NCI-H1092 treated with DMSO at 0.1 percent for 48 hours (cell line): ENCODE measurements at places on chromosomes 5 and 9.

DNA sequence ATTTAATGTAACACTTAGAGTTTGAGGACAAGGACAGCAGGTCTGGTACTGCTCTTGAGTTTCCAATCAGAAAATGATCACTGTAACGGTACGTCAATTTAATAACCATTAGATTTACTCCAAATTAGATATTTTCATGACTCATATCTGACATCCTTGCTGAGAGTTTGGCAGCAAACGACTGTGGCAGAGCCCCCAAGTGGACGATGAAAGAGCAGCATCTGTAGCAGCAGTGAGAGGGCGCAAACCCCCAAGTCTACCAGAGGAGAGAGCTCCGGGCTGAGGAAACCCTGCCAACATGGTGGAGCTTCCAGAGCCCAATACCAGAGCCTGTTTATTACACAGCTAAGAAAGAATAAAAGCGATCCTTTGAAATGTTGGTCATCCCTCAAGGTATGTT, 73.2 kb upstream of the EPB41L4A start:
- DNase-seq = peak; percentile 16

DNA sequence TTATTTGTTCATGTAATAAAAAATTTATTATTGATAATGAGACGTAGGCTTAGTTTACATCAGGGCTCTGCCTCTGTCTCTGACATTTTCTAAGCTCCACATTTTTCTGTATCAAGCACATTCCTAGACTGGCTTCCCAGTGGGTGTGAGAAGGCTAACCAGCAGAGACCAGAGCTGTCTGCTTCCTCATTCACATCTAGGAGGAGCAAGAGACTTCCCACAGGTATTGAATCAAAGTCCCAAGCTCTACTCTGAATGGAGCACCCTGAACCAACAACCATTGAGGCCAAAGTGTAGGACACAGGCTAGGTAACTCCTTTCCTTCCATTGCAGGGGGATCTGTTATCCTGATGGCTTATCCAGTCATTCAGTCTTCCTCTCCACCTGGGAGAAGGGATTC, 72.4 kb downstream of the PARP8 start:
- DNase-seq = no peak

- DNase-seq = no peak
Measured at GRCh38 chr5:144004146-144004545, 166.3 kb downstream of the YIPF5 start.

DNA sequence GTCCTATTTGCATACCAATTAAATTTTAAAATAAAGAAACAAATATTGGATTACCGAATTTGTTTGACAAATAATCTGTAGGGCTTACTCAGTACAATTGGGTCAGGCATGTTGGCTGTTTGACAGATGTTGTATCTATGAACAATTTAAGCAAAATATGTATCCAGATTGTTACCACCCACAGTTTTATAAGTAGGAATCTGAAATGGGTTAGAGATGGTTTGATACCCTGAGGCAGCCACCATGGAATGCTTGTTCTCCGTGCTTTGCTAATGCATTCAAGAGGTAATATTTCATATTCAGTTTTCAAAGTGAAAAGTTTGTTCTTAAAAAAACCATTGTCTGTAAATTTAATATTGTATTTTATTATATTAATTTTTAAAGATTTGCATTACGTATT, 285.1 kb upstream of the ARRDC3 start:
- no peak for DNase-seq

DNA sequence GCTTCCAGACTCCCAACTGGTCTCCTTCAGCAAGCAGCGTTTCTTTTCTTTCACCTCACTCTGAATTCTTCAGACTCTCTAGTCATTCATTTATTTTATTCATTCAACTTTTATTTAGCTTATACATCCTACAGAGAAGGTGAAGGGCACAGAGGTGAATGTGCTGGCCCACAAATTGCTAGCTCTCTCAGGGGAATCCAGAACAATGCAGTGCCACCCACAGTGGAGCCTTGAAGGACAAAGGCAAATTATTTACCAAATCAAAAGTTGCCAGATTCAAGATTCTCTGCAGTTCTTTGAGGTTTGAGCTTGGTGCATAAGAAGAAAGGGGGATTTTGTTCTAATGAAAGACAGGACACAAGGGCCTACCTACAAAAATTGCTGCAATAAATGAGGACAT, 29.7 kb downstream of the GRIA1 start:
- no peak for DNase-seq

- no peak for DNase-seq
Measured at GRCh38 chr9:115107701-115108100, 10.3 kb downstream of the TNC start.

DNA sequence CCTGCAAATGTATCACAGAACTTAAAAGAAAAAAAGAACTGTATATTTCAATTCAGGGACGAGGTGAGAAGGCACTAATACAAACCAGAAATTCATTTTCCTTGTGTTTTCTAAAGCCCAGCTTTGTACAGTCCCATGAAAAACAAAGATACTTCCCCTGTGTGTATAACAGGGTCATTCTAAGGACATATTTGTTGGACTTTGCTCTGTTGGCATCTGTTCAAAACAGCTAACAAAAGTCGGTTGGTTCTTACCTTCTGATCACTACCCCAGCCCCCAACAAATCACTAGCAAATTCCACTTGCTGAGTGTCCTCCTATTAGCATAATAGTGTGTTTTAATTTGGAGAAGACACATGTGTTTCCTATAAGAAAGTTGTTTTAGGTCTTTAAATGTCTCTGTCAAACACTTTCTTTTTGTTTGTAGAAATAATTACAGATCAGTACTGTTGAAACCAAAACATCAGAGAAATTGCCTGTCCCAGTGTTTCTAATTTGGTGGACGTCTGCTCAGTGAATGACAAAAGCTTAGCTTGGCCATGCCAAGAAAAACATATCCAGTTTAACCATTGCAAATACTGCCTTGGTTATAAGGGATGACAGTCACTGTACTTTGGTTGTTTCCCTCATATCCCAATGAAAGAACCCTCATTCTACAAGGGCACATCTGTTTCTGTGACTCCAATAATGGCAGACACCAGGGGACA, 480.5 kb downstream of the EBF1 start:
- peak; percentile 71 for DNase-seq

DNA sequence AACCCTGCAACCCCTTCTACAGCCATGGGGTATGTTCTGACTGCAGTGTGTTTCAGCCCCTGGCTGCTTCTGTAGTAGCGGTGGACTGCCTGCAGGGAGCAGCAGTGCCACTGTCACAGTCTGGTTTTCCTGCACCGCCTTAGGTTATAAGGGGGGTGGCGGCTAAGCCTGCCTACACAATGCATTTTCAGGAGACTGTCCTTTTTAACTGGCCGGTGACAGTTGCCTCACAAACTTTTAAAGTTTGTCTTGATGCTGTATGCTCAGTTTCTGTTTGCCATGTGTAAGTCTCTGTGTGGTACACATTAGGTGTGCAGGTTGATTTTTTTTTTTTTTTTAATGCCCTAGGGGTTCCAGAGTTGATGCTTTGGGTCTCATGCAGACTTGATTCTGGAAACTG, 53.0 kb downstream of the NUP214 start:
- DNase-seq = peak; percentile 45

GRCh38 chr9:33295571-33295970, 5.3 kb downstream of the NFX1 start:
- no peak for DNase-seq

- DNase-seq = no peak
Measured at GRCh38 chr5:149264439-149265067, 7.1 kb upstream of the AFAP1L1 start.

DNA sequence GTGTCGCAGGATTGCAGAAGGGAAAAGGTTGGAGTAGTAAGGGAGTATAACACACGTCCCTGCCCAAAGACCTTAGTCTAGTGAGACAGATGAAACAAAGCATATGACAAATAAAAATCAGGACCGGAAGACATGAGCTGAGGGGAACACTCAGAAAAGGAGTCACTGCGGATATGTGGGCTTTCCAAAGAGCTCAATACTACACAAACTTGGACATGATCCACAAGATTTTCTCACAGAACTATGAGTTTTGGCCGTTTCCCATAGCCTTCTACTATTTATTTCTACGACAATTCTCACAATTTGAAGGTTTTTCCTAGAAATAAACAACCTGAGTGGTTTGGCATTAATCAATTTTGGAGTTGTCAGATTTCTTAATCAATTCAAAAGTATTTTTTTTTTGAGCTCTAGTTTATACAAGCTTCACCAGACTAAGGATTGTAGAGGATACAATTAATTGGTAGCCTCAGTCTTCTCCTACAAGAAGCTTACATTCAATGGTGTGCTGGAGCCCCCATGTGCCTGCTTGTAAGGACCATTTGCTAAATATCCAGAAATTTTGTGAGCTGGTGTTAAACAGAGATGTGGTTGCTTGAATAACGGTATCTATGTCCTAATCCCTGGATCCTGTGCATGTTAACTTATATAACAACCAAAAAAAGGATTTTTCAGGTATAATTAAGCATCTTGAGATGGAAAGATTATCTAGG, 91.4 kb downstream of the ADAMTS12 start:
- no peak for DNase-seq

- no peak for DNase-seq
Measured at GRCh38 chr5:4079831-4080230, 484.2 kb downstream of the IRX1 start.

DNA sequence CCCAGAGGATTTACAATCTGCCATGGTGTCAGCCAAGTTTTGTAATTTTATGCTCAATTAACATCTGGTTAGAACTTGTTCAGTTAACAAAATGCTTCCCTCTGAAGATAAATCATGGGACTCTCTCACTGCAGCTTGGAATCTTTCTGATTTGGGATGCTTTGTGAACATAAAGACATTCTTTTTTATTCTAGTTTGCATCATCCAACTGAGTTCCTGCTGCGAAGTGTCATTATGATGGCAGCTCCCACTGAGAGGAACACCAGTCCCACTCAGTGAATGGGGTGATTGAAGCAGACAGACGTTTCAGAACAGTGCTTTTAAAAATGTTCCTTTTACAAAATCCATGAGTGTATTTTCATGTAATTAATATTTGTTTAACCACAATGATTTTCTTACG, 863.8 kb downstream of the TLE4 start:
- DNase-seq = no peak

DNA sequence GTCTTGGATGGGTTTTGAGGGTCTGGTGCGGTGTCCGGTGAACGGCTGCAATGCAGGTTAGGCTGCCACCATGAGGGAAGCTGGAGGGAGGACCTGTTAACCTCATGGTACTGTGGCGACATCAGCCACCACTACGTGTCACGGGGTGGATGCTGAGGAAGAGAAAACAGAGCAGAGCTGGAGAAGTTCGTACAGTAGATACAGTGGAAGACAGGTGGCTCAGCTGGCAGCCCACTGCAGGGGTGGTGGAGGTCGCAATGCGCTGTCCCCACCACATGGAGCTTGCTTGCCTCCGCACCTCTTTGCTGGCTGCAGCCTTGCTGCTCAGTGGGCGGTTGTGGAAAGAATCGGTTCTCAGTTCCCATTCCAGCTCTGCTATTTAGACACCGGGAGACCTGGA, 2.8 kb downstream of the DCANP1 start:
- DNase-seq = no peak

- DNase-seq = no peak
Measured at GRCh38 chr9:136093346-136093986, 1.6 kb downstream of the NACC2 start.

GRCh38 chr5:151772846-151773561, 1.2 kb downstream of the G3BP1 start:
- peak; percentile 14 for DNase-seq

DNA sequence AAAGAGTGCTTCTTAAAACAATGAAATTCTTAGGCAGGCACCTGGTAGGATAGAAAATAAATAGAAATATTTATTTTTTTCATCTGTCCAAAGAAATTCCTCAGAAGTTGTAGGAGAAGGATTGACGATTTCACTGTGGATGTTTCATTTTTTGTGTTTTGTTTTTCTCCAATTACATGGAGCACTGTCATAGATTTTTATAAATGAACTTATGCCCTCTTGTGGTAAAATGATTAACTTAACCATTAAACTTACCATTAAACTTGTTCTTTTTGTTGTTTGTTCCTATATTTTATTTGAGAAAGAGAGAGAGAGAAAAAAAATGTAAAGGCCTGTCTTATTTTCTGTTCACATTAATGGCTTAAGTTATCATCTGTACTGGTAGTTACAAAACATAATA, 339.2 kb downstream of the PRR16 start:
- no peak for DNase-seq

DNA sequence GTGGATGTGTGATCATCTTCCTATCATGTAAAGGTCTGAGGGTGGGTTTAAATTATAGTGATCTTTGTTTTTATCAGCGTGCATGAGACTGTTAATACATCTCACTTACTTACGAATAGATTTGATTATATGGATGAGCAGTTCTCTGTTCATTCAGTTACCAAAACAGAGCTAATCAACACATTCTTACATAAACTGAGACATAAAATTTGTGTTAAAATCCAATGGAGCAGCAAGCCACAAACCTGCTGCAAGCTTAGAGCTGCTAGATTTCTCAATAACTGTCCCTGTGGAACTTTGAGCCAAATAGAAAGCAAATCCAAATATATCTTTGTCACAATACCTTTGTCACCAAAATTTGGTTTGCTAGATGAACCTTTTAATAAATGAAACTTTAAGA, 50.1 kb downstream of the NUDT12 start:
- no peak for DNase-seq

- DNase-seq = no peak
Measured at GRCh38 chr9:36337865-36338264, 62.2 kb downstream of the RNF38 start.

DNA sequence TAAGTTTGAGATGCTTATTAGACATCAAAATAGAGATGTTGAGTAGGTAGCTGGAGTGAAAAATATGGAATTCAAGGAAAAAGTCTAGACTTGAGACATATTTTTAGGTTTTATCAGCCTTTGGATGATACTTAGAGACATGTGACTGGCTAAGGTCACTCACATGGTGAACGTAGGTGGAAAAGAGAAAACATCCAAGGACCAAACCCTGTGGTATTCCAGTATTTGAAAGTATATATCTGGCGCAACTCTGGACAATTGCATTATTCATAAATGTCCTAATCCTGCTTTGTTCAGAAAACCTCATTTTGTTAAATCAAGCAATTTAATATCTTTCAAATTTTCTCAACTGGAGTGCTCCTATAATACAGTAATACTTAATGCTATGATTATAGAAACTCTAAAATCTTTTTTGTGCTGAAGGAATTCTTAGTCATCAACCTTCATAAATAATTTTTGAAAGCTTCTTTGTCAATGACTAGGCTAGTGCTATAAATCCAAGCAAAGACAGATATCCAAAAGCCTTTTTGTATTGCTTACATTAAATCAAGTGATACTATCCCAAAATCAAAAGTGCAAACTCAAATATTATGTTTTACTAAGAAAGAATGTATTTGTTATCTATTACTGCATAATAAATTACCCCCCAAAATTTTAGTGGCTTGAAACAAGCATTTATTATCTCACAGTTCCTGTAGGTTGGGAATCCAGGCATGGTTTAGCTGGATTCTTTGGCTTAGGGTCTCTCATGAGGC, 452.0 kb downstream of the ENC1 start:
- no peak for DNase-seq
